GM20000 (cell line): ENCODE measurements at places on chromosomes 7 and 10.

DNA sequence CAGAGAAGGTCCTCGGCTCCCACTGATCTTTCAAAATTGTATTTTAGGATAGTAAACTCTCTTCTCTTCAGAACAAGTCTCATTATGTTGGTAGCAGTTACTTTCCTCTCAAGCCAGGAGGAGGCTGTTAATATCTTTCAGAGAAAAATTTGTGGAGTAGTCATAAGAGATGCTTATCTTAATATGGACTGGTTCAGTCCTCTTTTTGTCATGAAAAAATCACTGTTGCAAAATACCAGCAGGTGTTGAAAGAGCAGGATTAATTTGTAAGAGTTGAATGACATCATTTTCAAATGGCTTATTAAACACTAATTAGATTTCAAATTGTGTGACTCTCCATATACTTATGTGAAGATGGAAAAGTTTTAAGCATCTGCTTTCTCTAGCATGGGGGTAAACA, 662.5 kb downstream of the POM121L12 start:
- DNase-seq: no peak

- DNase-seq: no peak
These were observed 158.0 kb downstream of the C7orf25 start for GRCh38 chr7:42753811-42754363.

DNA sequence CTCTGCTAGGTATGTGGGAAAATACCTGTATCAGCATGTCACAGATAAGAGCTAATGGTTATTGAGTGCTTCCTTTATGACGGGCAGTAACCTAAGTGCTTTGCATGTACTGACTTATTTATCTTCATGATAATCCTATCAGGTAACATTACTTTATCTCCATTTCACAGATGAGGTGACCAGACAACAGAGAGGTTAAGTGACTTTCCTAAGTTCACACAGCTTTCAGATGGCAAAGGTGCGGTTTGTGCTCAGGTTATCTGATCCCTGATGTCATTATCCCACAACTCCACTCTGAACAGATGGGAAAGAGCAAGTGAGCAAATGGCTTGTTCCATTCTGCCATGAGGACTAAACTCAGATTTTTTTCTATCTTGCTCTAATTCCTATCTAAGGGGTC, 217.0 kb upstream of the PODXL start:
- no peak for DNase-seq

- no peak for DNase-seq
These were observed 34.4 kb upstream of the CUL1 start for GRCh38 chr7:148664324-148664723.

DNA sequence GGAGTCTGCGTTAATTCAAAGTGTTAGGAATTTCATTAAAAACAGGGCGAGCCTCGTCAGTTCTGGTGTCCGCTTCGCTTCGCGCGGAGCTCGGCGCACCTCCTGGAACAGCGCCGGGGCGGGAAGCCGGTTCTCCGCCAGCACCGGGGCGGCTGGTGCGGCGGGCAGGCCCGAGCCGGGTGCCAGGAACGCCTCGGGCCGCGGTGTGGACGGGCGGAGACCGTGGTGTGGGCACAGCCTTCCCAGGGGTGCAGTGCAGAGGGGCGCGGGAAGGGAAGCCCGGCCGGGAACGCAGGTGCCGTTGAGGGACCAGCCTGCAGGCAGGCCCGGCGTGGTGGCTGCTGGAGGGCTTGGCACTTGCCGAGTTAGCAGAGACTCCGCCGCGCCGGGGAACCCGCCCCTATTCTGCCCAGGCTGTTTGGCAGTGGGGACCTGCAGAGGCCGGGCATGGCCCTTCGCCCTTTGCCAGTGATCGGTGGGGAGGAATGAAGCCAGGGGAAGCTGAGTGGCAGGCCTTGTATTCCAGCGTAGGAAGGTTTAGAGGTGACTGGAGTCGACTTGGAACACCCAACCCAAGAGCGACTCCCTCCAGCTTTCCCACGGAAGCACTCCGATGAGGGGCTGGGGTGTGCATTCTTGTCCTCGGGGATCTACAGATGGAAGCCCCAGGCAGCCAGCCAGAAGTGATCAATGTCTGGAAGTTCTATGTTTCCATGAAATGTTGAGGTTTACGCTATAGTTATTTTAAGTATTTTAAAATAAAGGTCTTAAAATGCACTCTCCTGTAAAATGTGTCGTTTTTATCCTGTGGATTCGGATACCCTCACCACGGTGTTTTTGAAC, 945 bp upstream of the RHEB start:
- peak; percentile 37 for DNase-seq

- DNase-seq: no peak
These were observed 70.0 kb upstream of the PAPSS2 start for GRCh38 chr10:87589645-87590051.

DNA sequence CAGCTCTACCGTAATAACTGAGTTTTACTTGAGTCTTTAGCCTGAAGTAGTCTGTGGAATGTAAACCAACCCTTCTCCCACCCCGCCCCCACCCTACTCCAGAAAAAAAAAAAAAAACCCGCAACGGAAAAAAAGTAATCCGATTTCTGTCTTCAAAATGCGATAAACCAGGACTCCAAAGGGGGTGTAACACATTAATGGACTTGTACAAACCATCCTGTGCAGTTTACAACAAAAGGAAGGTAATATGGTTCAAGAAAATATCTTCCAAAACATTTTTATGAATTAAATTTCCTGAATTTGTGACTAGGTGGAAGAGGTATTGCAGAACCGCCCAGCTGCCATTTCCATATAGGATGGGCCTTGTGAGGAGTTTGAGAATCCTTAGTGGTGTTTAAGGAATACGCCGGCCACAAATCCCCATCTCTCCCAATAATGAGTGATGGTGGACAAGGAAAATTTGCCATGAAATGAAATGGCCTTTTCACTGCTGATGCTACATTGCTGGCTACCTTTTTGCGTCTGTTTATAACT, 10.6 kb downstream of the SKIDA1 start:
- no peak for DNase-seq

DNA sequence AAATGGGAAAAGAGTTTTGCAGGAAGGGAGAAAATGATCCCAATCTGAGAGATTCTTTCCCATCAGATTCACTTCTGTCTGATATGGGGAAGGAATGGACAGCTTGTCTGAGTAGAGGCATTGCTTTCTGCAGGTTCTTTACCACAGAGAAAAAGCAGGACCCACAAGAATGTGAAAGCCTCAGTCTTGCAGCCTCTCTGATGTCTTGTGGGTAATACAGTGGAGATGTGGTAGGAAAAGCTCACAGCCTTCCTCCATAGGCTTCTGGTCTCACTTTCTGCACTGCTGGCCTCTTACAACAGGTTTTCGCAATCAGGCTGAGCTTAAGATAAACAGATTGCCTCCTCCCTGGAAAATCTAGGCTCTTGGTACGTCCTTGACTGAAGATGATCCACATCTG, 551 bp downstream of the IFIT1 start:
- no peak for DNase-seq

- DNase-seq: no peak
These were observed 17.7 kb downstream of the PTPRN2 start for GRCh38 chr7:158569858-158570323.

- no peak for DNase-seq
These were observed 32.5 kb downstream of the GHRHR start for GRCh38 chr7:30996256-30996655.

- DNase-seq: no peak
These were observed 96.2 kb downstream of the PPP1R17 start for GRCh38 chr7:31783221-31783620.

DNA sequence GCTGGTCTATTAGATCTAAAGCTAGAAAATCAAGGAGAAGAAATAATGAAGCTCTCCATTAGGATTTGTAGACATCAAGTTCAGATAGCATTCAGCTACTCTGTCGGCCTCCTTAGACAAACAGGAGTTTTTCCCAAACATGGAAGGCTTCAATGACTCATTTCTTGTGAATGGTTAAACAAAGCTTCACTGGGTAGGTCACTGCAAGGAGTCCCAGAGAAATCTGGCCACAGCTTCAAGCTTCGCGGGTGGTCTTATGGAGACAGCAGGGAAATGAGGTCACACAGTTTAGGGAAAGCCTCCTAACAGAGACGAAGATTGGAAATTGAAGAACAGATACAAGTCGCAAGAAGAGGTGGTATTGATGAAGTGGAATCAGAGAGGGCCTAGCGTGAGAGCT, 22.6 kb upstream of the LRRC72 start:
- no peak for DNase-seq

DNA sequence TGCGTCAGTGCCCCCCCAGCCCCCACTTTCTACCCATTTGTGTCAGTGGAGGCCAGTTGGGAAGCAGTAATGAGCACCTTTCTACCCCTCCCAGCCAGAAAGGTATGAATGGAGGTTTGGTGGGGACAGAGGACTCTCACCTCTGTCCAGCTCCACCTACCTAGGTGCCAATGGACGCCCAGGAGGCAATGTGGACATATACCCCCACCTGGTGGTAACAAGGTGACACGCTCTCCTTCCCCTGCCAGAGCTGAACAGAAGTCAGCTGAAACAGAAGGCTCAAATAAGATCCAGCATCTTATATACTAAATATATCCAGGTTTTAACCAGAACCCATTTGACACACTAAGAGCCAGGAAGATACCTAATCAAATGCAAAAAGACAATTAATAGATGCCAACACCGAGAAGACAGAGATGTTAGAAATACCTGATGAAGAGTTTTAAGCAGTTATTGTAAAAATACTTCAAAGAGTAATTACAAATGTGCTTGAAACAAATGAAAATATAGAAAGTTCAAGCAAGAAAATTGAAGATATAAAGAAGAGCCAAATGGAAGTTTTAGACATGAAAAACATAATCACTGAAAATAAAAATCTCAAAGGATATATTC, 18.4 kb upstream of the SORCS3 start:
- no peak for DNase-seq

GRCh38 chr7:23593706-23594105, 3.5 kb upstream of the CCDC126 start:
- peak; percentile 57 for DNase-seq

GRCh38 chr7:158450476-158451124, 137.0 kb downstream of the PTPRN2 start:
- DNase-seq: no peak

- no peak for DNase-seq
These were observed 34.6 kb upstream of the SLC35G1 start for GRCh38 chr10:93859049-93859655.

DNA sequence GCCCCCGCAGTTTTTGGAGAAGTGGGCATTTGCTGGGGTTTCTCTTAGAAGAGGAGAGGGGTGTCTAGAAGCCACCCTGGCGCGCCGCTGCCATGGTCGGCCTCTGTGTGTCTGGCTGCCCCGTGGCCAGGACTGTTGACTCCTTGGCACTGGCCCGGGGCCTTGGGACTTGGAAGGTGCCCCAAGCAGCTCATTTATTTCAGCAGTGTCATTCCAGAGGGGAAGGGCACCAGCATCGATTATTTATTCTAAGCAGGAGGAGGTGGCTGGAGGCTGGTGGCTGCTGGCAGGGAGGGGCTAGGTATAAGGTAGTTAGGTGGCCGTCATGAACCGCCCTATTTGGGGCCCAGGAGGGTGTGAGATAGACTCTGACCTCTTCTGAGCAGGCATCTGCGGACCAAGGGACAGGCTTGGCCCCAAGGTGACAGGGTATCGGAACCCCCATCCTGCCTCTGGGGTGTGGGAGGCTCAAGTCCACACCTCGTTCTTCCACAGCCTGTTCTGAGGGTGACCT, 1.6 kb downstream of the GTF2IRD1 start:
- DNase-seq: no peak
